IMR-90 (cell line): ENCODE measurements at places on chromosomes 12 and 14. TPM values are rescaled to one million over a fixed set of nuclear protein-coding genes. Genes with fewer than 3 reads are reported as not detected.
A peak's percentile ranks its signal among the peaks of the same experiment; 100 is the strongest.

Gene DPY19L2
- 0.90 and 1.6 TPM in 2 replicates for polyA plus RNA-seq

Gene CCDC38
- not detected in 2 replicates for polyA plus RNA-seq

Gene ALX1
- not detected in 2 replicates for polyA plus RNA-seq

Gene TAS2R42
- polyA plus RNA-seq, result not detected in 2 replicates

Gene STYX
- polyA plus RNA-seq, result 4.7 and 5.8 TPM in 2 replicates

DNA sequence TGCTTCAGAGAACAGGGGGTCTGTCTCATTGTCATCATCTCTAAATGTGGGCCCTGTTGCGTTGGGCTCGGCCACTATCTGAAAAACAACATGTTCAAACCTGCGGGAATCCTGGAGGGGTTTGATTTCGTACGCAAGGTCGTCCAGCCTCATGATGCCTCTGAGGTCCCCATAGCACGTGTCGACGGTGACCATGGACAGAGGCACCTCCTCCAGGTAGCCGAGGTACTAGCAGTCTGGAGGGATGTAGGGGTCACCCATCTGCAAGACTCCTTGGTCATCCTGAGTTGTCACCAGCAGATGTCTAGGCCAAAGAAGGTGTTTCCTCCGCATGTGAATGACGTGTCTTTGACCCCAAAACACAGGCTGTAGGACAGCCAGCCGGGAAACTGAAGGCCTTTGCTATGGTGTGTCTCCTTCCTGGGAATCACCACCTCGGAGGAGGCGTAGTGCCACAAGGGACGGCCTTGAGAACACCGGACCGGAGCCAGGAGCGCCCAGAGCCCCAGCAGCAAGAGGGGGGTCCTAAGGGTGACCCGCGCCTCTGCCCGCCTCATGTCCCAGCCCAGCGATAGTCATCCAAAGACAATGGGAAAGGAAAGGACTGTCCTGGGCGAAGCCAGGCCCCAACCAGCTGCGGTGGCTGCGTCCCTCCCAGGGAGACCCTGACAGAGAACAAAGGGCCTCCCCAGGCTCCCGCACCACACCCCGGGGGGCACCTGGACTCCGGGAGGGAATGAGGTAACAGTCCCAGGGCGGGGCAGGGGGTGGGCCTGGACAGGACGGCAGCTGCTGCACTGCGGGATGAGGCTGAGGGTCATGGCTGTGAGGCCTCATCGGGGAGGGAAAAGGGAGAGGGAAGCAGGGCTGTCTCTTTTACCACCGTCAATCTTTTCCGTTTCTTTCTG lies 445.5 kb downstream of the TMEM121 start:
- no peak overlapping the region for H3K4me3 ChIP-seq
- DNase-seq, result no peak
- no peaks in the 10 kb centered on the region for H3K36me3 ChIP-seq
- H3K27me3 ChIP-seq, result no peaks in the 10 kb centered on the region
- no peaks in the 10 kb centered on the region for H3K4me1 ChIP-seq

DNA sequence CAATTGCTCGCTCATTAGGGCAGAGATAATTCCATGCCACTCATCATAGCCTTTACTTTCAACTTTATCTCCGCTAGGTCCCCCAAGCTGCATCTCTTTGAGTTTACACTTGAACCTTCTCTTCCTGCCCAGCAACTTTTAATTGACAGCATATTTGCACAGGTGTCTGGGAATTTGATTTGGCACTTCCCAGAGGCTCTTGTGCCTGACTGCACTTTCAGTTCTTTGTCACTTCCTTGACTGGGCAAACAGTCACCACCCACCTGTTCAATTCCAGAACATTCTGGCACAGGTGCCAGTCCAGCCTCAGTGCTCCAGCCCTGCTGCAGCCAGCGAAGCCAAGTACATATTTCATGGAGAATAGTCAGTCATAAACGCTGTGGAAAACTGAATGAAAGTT lies 110.1 kb upstream of the LRIG3 start:
- no peaks in the 10 kb centered on the region for H3K27me3 ChIP-seq
- DNase-seq, result no peak
- no peak overlapping the region for H3K4me3 ChIP-seq
- H3K36me3 ChIP-seq, result no peaks in the 10 kb centered on the region
- peaks cover 6% of the 10 kb centered on the region for H3K4me1 ChIP-seq

- no peaks in the 10 kb centered on the region for H3K27me3 ChIP-seq
- DNase-seq, result peak; percentile 79
- H3K36me3 ChIP-seq, result no peaks in the 10 kb centered on the region
- H3K27ac ChIP-seq, result peak overlapping the region; percentile 36; the same call in 1 of the 2 replicates
- H3K4me3 ChIP-seq, result no peak overlapping the region
Observed at GRCh38 chr12:71958993-71959578, 20.4 kb downstream of the TPH2 start.

GRCh38 chr14:104554088-104554607 lies 25.4 kb upstream of the C14orf180 start:
- H3K27ac ChIP-seq, result no peak overlapping the region
- H3K27me3 ChIP-seq, result peaks cover 8% of the 10 kb centered on the region; the same call in 1 of the 2 replicates
- no peak overlapping the region for H3K4me3 ChIP-seq
- H3K36me3 ChIP-seq, result no peaks in the 10 kb centered on the region
- no peak for DNase-seq
- H3K4me1 ChIP-seq, result no peaks in the 10 kb centered on the region

DNA sequence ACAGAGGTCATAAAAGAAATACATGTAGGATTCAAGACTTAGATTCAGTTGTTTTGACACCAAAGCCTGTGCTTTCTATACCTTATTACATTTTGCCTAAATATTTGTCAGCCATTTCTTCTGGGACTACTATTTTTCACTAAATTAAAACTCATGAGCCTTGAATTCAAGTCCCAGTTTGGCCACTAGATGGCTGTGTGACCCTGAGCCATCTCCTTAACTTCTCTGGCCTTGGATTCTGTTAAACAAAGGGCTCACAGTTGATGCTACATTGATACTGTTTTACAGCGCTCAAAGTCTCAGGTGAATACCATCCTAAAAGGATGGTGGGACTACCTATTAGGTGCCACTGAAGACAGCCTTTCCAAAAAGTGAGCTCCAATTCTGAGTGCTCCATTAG lies 39.6 kb upstream of the CCDC198 start:
- no peaks in the 10 kb centered on the region for H3K27me3 ChIP-seq
- no peaks in the 10 kb centered on the region for H3K4me1 ChIP-seq
- H3K27ac ChIP-seq, result no peak overlapping the region
- DNase-seq, result no peak

DNA sequence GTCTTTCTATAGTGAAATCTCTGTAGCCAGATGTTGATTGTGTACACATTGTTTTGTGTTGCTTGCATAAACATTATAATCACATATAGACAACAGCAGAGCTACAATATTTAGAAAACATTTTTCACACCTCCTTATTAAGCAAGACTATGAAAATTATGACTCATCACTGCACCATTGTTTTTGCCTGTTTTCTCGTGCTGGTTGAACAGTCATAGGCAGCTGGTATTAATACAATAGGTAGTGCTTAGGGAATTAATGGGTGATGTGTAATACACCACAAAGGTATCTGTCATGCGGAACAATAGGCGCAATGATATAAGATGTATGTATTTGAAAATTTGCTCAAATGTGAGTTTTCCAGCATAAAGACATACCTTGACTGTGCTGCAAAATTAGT lies 449.3 kb downstream of the FOXG1 start:
- no peak overlapping the region for H3K27ac ChIP-seq
- H3K4me1 ChIP-seq, result no peaks in the 10 kb centered on the region
- DNase-seq, result no peak
- no peaks in the 10 kb centered on the region for H3K27me3 ChIP-seq

DNA sequence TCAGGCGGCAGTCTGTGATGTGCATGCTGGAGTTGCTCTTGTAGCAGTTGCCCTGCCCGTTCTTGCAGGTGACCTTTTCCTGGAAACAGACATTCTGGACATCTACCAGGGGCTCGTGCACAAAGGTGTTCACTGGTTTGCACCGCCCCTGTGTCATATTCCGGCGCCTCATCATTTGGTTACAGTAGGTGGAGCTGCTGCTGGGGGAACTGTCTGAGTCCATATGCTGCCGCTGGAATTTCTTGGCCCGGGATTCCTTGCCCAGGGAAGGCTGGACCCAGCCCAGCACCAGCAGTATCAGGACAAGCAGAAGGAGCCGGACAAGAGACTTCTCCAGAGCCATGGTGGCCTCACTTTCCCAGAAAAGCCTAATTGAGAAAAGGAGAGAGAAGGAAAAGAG lies 918 bp downstream of the RNASE1 start:
- H3K36me3 ChIP-seq, result no peaks in the 10 kb centered on the region
- H3K4me3 ChIP-seq, result no peak overlapping the region
- no peaks in the 10 kb centered on the region for H3K4me1 ChIP-seq
- H3K27ac ChIP-seq, result no peak overlapping the region
- H3K27me3 ChIP-seq, result no peaks in the 10 kb centered on the region

GRCh38 chr12:951176-951575 lies 1.7 kb upstream of the RAD52 start:
- no peaks in the 10 kb centered on the region for H3K36me3 ChIP-seq
- no peak overlapping the region for H3K27ac ChIP-seq
- no peak overlapping the region for H3K4me3 ChIP-seq

DNA sequence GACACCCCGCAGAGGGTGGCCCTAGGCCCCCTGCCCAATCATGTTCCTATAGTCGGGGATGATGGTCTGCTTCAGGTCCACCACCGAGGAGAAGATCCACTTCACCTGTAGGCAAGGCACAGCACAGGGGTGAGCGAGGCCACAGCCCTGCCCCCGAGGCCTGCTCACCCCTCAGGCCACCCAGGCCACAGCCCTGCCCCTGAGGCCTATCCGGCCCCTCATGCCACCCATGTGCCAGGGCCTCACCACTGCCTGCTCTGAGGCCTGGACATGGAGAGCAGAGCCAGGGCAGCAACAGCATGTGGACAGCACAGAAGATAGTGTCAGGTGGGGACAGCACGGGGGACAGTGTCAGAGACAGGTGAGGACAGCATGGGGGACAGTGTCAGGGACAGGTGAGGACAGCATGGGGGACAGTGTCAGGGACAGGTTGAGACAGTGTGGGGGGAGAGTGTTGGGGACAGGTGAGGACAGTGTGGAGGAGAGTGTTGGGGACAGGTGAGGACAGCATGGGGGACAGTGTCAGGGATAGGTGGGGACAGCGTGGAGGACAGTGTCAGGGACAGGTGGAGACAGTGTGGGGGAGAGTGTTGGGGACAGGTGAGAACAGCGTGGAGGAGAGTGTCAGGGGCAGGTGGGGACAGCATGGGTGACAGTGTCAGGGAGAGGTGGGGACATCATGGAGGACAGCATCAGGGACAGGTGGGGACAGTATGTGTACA lies 239.7 kb downstream of the TMEM121 start:
- DNase-seq, result no peak
- no peaks in the 10 kb centered on the region for H3K27me3 ChIP-seq
- H3K4me1 ChIP-seq, result no peaks in the 10 kb centered on the region
- H3K36me3 ChIP-seq, result no peaks in the 10 kb centered on the region
- no peak overlapping the region for H3K4me3 ChIP-seq
- no peak overlapping the region for H3K27ac ChIP-seq

DNA sequence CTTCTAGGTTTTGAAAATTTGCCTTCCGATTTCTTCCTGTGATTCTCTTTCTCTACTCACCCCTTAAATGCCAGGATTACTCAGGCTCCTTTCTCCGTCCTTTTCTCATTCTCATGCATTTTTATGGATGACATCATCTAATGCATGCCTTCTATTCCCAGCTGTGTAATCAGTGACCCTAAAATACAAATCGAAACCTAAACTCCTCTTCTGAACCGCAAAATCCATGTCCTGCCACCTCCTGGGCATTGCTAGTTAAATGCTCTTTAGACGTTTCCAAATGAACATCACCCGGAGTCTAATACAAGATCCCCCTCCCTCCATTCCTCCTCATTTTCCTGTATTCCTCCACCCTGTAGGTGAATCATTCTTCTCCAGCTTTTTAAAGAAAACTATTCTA lies 1703.1 kb upstream of the FLRT2 start:
- H3K27ac ChIP-seq, result no peak overlapping the region
- H3K4me3 ChIP-seq, result no peak overlapping the region
- H3K4me1 ChIP-seq, result peaks cover 2% of the 10 kb centered on the region
- no peaks in the 10 kb centered on the region for H3K27me3 ChIP-seq
- H3K36me3 ChIP-seq, result no peaks in the 10 kb centered on the region

- no peak overlapping the region for H3K4me3 ChIP-seq
- no peak overlapping the region for H3K27ac ChIP-seq
- no peaks in the 10 kb centered on the region for H3K4me1 ChIP-seq
- no peaks in the 10 kb centered on the region for H3K36me3 ChIP-seq
- no peaks in the 10 kb centered on the region for H3K27me3 ChIP-seq
Observed at GRCh38 chr12:41981758-41982157, 162.9 kb downstream of the GXYLT1 start.

DNA sequence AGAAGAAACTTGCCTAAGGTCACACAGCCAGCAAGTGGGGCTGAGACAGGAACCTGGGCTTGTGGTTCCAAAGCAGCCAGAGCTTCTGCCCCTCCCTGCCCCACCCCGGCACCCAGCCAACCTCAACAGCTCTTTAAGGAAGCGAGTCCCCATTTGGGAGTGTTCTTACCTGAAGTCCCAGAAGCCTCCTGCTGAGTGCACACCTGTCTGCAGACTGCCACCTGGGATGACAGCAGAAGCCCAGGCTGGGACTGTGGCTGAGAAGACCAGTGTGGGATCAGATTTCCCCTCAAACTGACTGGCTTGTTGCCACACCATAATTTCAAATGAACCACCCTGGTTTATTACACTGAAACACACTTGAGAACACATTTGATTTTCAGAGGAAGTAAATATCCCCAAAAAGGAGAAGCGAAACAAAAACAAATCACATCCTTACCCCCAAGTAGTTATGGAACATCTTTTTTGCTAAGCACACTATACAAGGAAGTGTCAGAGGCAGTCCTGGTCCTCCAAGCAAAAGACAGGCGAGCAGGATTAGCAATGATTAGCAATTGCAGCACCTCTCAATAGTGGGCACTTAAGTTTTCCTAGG lies 6.3 kb upstream of the RIN3 start:
- H3K27me3 ChIP-seq, result no peaks in the 10 kb centered on the region
- H3K27ac ChIP-seq, result no peak overlapping the region
- DNase-seq, result no peak
- H3K36me3 ChIP-seq, result no peaks in the 10 kb centered on the region
- no peak overlapping the region for H3K4me3 ChIP-seq
- H3K4me1 ChIP-seq, result peaks cover 19% of the 10 kb centered on the region

DNA sequence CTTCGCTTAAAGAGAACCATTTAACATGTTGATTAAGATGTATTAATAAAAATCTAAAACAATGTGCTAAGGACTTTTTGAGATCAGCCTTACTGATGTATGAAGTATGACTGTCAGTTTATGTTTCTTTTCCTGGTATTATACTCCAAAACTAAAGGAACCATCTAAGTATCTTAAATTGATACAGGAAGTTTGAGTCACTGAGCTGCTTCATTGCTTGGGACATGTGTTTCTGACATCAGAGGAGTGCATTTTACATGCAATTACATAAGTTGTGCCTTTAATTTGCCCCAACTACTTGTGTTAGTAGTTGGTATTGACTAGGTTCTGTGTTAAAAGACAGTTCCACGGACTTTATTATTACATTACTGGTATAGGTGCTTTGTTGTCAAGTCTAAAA lies 50.9 kb downstream of the PROX2 start:
- H3K36me3 ChIP-seq, result peaks cover 20% of the 10 kb centered on the region
- H3K27ac ChIP-seq, result no peak overlapping the region
- H3K27me3 ChIP-seq, result no peaks in the 10 kb centered on the region
- peaks cover 2% of the 10 kb centered on the region for H3K4me1 ChIP-seq
- H3K4me3 ChIP-seq, result no peak overlapping the region

GRCh38 chr12:127944211-127944899 lies 322.6 kb upstream of the TMEM132C start:
- H3K36me3 ChIP-seq, result no peaks in the 10 kb centered on the region
- DNase-seq, result no peak
- no peaks in the 10 kb centered on the region for H3K4me1 ChIP-seq
- no peak overlapping the region for H3K27ac ChIP-seq

GRCh38 chr12:14618983-14619382 lies 51.3 kb upstream of the PLBD1 start:
- H3K4me1 ChIP-seq, result no peaks in the 10 kb centered on the region
- peak; percentile 16 for DNase-seq
- H3K27me3 ChIP-seq, result no peaks in the 10 kb centered on the region
- no peak overlapping the region for H3K4me3 ChIP-seq
